ENCODE measurements at places on chromosomes 3 and 15.
A peak's percentile ranks its signal among the peaks of the same experiment; 100 is the strongest.

DNA sequence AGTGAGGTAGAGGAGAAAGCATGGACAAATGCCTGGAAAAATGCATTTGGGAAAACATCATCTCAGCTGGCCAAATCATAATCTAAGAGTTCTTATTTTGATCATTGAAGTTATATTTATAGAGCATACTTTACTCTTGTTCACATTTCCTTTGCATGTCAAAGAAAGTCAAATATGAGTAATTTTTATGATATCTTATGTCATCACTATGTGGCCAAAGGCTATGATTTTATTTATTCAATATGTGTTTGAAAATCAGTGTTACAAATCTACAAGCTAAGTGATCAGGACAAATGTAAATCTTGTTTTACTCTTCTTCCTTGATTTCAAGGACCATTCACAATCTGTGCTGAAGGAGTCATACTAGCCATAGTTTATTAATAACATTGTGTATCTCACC lies 237.2 kb upstream of the DPH6 start:
- no peak for DNase-seq

GRCh38 chr3:66405701-66406091 lies 95.1 kb downstream of the LRIG1 start:
- no peak for DNase-seq

GRCh38 chr3:187610981-187611511 lies 59.1 kb downstream of the SST start:
- DNase-seq: no peak

DNA sequence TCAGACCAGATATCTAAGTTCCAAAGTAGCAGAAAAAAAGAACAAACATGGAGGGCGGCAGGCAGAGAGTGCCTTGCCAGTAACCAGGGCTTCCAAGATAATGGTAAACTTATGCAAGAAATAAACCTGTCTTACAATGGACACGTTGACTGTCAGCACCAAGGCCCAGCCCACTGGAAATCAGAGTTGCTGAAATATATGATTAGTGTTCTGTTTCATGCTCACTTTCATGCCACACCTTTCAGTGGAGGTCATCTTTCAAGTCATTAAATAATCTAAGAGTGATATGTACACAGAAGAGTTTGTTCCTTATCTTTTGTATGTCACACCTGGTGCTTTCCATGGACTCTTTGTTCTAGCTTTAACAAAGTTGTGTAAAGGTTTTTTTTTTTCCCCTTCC lies 358.1 kb downstream of the MECOM start:
- DNase-seq: no peak

DNA sequence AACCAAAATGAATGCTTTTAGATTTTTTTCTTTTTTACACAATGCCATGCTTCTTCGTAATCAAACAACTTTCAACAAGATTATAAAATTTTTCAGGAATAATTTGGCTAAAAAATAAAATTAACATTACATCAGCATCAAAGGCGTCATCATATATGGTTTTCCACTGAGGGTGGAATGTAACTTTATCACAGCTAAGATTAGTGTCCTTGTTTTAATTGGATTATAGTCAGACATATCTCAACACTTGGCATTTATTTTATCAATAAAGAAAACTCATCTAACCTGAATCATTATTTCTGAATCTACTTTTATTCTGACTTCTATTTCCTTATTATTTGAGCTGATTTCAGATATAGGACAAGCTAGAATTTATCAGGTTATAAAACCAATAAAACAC lies 1.6 kb downstream of the NRG4 start:
- no peak for DNase-seq

GRCh38 chr3:46542801-46543201 lies 23.3 kb downstream of the LRRC2 start:
- DNase-seq: no peak

GRCh38 chr3:9450126-9450525 lies 52.7 kb downstream of the SETD5 start:
- no peak for DNase-seq

- DNase-seq: no peak
Measured at GRCh38 chr15:86644339-86644738, 564.7 kb downstream of the AGBL1 start.

DNA sequence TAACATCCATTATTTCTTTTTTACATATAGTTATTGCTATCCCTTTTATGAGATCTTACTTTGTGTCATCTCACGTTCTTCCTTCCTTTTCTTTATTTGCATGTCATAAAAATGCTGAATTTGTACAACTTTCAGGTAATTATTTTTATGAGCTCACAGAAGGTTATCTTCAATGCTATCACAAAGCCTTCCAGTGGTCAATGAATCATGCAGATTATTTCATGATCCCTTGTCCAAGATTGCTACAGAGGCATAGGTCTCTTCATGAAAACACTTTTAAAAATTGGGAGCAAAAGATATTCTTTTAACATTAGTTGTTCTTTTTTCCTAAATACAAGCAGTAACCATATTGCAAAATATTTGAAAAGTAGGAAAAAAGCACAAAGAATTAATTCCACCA lies 880.1 kb upstream of the NR2F2 start:
- DNase-seq: no peak

GRCh38 chr3:138681463-138682220 lies 73.1 kb downstream of the FAIM start:
- no peak for DNase-seq

GRCh38 chr3:37824090-37824953 lies 37.4 kb upstream of the CTDSPL start:
- DNase-seq: no peak

DNA sequence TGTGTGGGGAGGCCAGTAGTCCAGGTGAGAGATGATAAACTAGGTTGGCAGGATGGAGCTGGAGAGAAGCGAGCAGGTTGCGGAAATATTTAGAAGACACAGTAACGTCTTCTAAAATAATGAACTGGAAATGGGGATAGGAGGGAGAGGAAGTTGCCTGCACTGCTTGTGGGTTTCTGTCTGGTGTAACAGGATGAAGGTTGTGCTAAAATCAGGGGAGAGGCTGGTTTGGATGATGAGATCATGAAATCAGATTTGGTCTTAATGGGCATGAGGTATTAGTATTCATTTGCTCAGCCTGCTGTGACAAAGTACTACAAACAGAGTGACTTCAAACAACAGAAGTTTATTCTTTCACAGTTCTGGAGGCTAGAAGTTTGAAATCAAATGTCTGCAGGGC lies 32.1 kb upstream of the TNFAIP8L3 start:
- DNase-seq: no peak

- DNase-seq: peak; percentile 35
Measured at GRCh38 chr15:42273900-42274701, 868 bp upstream of the TMEM87A start.

DNA sequence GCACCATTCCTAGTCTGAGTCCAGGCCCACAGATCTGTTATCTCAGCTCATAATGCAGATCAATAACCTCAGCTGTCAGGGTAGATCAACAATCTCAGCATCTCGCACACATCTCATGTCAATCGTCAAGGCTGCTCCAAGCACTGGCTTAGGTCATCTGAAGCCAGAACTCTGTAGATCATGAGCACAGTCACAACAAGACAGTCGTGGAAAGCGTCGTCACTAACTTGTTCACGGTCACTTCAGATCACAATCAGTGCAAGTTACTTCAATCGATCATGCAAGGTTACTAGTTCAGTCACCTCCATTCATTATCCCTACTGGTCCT lies 71.8 kb downstream of the RBPMS2 start:
- no peak for DNase-seq

DNA sequence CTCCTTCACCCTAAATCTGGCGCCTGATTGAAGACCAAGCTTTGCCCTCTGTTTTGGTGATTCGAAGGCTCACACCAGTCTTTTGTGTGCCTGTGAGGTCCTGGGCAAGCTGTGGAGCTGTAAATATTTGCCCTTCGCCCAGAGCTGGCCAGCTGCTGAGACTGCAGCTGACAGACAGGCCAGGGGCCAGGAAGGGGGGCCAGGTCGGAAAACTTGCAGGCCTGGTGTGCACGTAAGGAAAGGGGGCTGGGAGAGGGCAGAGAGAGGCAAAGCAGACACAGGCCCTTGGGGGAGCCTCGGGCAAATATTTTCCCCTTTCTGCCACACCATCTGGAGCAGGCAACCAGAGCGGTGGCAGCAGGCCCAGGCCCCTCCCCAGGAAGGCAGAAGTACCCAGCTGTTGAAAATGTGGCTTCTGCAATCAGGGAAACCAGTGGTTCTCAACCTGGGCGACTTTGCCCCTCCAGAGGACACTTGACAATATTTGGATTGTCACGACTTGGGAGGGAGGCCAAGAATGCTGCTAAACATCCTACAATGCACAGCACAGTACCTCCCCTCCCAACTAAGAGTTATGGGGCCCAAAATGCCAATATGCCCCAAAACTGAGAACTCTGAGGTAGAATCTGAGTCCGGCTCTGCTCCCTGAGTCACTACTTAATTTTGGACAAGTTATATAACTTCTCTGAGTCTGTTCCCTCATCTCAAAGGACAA lies 2.5 kb downstream of the PDZRN3 start:
- DNase-seq: no peak

DNA sequence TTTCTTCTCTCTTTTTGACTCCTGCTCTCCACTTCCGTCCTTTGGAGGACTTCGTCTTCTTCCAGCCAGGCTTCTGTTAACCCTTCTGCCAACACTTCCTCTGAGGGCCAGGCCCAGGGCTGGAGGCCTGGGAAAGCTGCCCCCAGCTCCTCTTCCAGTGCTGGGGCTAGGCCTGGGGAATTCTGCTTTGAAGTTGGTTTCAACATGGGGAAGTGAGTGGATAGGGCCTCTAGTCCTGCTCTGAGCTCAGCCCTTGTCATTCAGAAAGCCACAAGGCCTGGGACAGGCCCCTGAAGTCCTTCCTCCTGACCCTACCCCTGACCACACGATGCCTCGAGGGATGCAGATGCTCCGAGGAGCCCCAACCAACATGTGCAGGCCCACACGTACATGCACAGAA lies 53.9 kb upstream of the HERC1 start:
- DNase-seq: no peak

- DNase-seq: peak; percentile 51
Measured at GRCh38 chr3:13657660-13658435, 108.9 kb downstream of the FBLN2 start.

GRCh38 chr3:189353318-189353965 lies 181.7 kb downstream of the TPRG1 start:
- DNase-seq: no peak

DNA sequence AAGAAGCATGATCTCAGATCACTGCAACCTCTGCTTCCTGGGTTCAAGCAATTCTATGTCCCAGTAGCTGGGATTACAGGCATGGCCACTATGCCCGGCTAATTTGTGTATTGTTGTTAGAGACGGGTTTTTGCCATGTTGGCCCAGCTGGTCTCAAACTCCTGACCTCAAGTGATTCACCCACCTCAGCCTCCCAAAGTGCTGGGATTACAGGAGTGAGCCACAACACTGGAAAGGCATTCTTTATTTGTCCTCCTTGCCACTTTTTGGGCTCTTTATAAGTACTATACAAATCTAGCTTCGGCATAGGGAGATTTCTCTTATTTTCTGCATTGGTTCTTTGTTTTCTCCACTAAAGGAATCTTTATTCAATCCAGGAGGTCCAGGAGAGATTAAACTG lies 18.6 kb downstream of the CMTM8 start:
- no peak for DNase-seq

- DNase-seq: peak; percentile 18
Measured at GRCh38 chr15:51536965-51537574, 85.5 kb downstream of the DMXL2 start.

DNA sequence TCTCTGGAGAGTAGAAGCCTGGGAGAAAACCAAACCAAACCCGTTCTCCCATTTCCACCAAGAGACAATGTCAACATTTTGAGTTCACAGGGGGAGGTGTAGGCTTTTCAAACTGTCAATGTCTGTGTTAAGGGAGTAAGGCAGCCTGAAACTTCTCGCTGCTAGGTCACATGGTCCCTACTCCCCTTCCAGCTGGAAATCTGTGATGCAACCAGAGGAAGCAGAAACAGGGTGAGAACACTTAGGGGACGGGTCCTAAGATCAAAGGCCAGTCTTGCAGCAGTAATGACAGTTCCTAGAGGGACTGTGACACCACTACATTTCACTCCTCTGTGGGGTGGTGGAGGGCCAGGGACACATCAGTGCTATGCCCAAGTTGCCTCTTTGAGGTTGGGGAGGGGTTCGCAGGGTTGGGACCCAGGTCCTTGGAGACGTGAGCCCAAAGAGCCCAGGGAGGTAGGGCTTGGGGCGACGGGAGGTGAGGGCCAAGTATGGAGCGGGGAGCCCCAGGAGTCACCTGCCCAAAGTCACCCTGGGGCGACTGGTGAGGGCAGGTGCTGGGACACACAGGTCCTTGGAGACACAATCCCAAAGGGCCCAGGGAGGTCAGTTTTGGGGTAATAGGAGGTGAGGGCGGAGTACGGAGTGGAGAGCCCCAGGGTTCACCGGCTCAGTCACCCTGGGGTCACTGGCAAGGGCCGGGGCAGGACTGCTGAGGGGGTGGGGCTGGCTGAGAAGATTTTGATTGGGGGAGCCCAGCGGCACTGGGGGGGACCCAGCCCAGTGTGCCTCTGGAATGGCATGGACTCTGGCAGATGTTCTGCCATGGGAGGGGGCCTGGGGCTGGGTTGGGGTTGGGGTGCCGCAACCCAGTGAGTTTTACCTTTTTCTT lies 582 bp downstream of the GOLGA6L2 start:
- DNase-seq: no peak

- no peak for DNase-seq
Measured at GRCh38 chr3:184485906-184486305, 75.7 kb upstream of the EPHB3 start.

- DNase-seq: no peak
Measured at GRCh38 chr15:40454904-40455391, 14.2 kb downstream of the BAHD1 start.

GRCh38 chr15:90603893-90604292 lies 74.2 kb downstream of the CRTC3 start:
- no peak for DNase-seq

Measured in kidney capillary endothelial cell (primary cell).